ENCODE measurements at places on chromosomes 12 and 14. TPM values are rescaled to one million over a fixed set of nuclear protein-coding genes. Genes with fewer than 3 reads are reported as not detected.

Gene OAS2
- total RNA-seq, result 59.3 TPM

Gene ZNF641
- total RNA-seq, result 29.7 TPM

Gene PPM1H
- total RNA-seq, result not detected

Gene GPHB5
- not detected for total RNA-seq

Gene BATF
- total RNA-seq, result 13.9 TPM

Gene BIN2
- 40.1 TPM for total RNA-seq

Gene DCAF5
- 60.3 TPM for total RNA-seq

Gene MOK
- 2.9 TPM for total RNA-seq

Gene AICDA
- 0.94 TPM for total RNA-seq

Gene NR1H4
- total RNA-seq, result not detected

Data from B cell (primary cell).